ENCODE measurements at places on chromosomes 7 and 10.

GRCh38 chr10:69179089-69179742 lies 818 bp upstream of the SUPV3L1 start:
- peak; percentile 13 for DNase-seq

DNA sequence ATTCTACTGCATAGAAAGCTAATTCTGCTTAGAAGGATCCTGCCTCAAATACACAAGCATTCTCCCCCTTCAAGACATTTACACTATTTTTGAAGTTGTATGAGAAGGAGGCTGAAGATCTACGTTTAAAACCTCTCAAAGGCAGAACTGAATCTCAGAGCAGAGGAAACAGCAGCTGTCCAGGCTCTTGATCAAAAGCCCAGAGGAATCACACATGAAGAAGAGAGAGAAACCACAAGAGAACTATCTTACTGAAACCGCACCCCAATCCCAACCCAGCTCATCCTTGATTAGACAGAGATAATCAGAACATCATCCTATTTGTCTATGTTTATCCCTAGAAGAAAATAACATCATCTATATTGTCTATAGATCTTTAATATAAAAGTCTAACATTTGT lies 2.2 kb upstream of the DNAJC1 start:
- no peak for DNase-seq

- no peak for DNase-seq
These were observed 286.2 kb downstream of the RPS24 start for GRCh38 chr10:78319841-78320240.

DNA sequence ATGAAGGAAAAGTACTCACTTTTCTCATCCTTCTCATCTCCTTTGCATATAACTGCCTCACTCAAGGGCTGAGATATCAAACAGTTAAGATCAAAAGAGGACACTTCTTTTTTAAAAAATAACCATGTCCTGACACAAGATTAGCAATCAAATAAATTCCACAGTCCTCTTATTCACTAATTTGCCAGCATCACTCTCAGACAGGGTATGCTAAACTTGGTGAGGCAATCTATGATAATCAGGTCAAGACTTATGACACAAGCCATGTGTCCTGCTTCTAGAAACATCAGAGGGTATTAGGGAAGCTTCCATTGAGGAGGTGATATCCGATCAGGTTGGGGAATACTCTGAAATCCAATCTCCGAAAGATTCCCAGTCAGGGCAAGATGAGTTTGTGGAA lies 10.4 kb downstream of the PANK1 start:
- DNase-seq: no peak

GRCh38 chr10:129971381-129972144 lies 7.5 kb upstream of the EBF3 start:
- no peak for DNase-seq

DNA sequence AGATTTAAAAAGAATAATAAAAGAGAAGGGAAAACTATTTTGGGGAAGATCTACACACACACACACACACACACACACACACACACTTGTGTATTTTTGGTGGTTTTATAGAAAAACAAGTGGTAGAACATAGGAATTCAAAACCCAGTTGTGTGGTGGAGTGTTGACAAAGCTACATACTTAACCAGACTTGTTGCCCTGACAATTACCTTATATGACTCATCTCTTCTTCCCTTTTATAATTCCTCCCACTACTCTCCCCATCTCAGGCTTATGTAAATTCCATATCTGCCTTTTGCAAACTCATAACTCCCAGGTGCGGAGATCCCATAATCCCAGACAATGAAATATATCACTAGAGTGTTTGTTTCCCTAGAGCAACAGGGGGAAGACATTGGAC lies 873.7 kb downstream of the NXPH1 start:
- DNase-seq: no peak

GRCh38 chr7:12244129-12244528 lies 33.0 kb downstream of the TMEM106B start:
- DNase-seq: peak; percentile 16

DNA sequence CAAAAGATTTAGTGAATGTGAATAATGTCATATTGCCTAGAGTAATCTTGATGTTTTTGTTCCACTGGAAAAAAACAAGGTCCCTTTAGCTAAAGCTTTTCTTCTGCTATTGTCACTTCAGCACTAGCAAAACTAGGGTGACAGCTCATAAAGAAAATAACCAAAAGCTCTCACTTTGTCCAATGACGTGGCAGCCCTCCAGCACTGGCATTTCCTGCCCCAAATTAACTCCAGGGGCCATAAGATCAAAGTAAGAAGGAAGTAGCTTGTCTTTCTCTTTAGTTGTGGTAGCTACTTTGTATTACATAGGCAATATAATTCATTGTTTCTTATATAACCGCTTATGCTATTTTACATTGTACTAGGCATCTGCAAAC lies 47.3 kb downstream of the LRRN3 start:
- no peak for DNase-seq

- no peak for DNase-seq
These were observed 10.0 kb upstream of the SEC24C start for GRCh38 chr10:73734028-73734720.

- DNase-seq: no peak
These were observed 140.0 kb downstream of the CHCHD3 start for GRCh38 chr7:132941905-132942304.

DNA sequence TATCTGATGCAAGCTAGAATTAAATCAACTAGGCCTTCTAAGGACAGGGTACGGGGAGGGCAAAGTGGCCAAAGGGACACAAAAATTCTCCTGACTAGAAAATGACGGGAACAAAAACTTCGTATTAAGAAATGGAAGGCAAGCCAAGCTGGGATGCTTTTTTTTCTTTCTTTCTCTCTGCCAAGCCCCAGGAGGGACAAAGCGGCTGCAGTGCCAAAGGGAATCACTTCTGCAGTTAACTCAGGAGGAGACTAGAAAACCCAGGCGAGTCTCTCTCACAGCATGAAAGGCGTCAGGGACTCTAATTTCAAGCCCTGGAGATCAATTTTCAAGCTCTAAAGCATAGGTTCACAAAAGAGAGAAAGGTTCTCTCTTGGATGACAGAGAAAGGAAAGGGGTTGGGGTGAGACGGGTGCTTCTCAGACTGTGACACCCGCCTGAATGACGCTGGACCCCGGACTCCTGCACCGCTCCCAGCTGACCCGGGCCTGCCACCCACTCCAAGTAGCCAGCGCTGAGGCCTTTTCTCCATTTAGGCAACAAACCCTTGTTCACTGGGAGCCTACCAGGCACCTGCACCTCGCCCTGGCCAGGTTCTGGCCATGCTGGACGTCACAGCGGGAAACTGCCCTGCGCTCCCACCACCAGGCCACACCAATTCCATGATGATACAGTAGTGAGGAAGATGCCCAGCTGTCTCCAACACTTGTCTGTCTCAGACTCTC lies 56.5 kb downstream of the KIAA1549 start:
- DNase-seq: peak; percentile 25

- no peak for DNase-seq
These were observed 406 bp downstream of the PRLHR start for GRCh38 chr10:118595064-118595420.

GRCh38 chr10:89829887-89830269 lies 128.5 kb downstream of the KIF20B start:
- DNase-seq: no peak

GRCh38 chr7:143320620-143321019 lies 4.7 kb downstream of the CLCN1 start:
- no peak for DNase-seq

DNA sequence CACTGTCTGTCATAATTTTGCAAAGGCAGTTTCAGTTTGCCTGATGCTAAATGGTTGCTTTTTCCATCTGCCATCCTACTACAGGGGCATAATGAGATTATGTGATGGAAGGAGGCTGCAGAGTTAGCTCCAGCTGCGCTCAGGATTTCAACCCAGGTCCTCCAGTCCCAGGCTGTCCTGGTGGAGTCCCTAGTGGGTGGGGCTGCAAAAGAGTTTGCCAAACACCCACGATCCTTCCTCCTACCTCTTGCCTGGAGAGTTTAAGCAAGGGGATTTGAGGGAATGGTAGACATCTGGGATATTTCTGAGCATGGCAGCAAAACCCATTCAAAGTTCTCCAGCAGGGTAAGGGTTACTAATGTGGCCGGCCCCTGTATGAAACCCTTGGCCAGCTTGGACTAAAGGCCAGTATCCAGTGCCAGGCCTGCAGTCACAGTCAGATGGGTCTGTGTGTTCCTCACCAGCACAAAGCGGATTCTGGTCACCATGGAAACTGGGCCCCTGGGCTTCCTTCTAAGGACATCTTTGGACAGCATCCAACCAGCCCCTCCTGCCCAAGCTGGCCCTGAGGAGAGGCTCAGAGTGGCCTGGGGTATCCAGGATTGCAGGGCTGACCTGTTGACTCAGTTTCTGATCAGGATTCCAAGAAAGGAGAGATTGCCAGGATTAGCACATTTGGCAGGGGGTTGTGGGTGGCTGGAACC lies 42.7 kb upstream of the CHST3 start:
- DNase-seq: peak; percentile 36

- no peak for DNase-seq
These were observed 122.6 kb downstream of the KMT2C start for GRCh38 chr7:152313217-152313616.

DNA sequence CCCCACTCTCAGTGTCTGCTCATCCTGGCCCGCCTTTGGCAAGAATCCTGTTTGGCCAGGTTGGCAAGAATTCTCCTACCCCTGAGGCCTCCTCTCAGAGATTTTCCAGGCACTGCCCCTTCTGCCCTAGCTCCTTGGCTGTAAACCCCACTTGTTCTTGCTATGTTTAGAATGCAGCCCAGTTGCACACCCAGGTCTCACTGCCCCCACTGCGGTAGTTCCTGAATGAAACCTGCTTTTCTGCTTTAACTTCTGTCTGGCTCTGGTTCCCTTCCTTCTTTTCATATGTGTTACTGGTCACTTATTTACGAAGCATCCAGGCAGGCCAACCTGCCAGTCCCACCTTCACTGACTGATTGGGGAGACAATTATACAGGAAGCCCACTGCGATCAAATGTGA lies 576.9 kb downstream of the GLRX3 start:
- no peak for DNase-seq

GRCh38 chr7:100679927-100680575 lies 6.5 kb downstream of the GNB2 start:
- no peak for DNase-seq

- no peak for DNase-seq
These were observed 11.4 kb downstream of the CYP3A4 start for GRCh38 chr7:99772565-99772964.

DNA sequence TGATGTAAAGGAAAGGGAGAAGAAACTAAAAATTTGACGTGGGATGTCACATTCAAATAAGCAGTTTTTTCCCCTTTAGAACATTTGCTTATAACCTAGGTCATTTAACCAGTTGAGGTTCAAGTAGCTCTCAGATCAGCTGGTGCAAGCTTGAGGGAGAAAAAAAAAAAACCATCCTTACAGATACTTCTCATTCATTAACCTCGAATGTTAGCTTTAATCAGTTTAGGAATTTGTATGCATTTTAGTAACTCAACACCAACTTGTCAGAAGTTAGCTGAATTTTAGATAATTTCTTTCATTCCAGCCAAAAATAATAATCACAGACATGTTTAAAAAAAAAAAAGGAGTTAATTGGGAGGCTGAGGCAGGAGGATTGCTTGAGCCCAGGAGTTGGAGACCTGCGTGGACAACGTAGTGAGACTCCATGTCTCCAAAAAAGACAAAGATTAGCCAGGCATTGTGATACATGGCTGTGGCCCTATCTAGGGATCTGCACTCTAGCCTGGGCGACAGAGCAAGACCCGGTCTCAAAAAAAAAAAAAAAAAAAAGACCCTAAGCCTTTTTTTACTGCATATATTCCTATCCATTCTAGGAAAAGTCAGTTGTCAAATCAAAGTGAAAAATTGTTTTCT lies 46.2 kb downstream of the BMPR1A start:
- DNase-seq: no peak

DNA sequence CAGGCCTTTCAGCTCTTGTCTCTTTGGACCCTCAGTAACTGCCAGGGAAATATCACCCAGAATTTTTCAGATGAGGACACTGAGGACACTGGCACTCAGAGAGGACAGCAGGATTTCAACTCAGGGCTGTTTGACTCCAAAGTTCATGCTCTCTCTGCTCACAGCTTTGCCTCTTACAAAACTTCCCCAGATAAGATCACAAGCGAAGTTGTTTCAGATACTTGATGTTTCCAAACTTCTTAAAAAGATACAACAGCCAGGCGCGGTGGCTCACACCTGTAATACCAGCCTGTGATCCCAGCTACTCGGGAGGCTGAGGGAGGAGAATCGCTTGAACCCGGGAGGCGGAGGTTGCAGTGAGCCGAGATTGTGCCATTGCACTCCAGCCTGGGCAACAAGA lies 32.4 kb upstream of the ZRANB1 start:
- DNase-seq: no peak

DNA sequence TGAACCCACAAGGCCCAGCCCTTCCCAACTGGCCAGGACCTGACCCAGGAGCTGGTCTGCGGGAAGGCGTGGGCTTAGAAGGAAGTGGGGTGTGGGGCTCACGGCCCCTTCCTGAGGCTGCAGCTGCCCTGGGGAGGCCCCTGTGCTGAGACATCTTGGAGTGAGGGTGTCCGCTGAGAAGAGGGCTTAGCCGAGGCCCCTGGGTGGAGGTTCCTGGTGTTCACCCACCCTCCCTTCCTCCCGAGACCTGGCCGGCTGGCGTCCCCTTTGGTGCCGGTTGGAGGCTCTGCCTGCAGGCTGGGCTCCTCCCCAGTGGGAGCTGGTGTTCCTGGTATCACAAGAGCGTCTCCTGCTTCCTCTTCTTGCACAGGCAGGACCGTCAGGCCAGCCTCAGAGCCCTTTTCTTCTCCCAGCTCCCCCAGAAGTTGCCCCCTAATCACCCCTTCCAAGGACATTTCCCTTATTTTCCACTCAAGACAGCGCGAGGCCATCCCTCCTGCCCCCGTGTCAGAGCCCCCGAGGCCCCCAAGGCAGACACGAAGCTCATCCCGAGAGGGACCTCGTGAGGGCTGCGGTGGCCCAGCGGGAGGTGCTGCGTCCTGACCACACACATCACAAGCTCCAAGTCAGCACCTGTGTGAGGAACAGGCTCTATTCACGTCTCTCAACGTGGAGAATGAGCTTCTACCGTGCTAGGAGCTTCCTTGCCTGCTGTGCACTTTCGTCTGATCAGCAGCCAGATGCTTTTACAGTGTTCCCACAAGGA lies 25.1 kb upstream of the FAM20C start:
- DNase-seq: no peak

DNA sequence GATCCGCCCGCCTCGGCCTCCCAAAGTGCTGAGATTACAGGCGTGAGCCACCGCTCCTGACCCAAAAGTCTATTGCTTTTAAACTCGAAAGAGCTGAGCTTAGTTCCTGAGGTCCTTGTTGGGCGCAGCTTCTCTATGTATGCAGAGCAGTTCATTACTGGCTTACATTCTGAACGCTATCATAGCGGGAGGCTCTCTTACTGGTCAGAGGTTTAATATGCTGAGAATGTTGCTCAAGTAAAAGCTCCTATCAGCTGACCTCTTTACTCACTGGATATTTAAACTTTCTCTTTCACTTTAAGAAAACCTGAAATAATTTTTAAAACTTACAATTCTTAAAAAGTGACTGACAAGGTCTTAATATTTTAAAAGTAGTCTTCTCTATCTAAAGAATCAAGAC lies 160.8 kb upstream of the WNT16 start:
- DNase-seq: no peak

All from NCI-H1092 (cell line).